Lung microvascular endothelial cell (primary cell): ENCODE measurements at places on chromosomes 6 and 20.
A peak's percentile ranks its signal among the peaks of the same experiment; 100 is the strongest.

- no peak for DNase-seq
Measured at GRCh38 chr20:63652192-63652980, 838 bp downstream of the STMN3 start.

DNA sequence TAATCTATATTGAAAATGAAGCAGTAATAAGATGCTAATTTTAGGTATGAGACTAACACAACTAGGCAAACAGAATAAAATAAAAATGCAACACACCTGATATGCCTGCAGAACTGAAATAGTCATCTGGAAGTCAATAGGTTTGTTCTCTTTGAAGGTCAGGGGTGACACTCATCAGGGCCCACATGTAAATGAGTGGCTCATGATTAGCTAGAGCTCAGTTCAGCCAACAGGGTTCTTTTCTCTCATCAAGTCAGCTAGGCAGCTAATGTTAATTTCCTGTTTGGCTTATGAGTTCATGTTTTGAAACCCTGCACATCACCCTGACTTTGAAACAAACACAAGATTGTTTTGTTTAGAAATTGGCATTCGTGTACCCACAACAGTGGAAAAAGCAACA, 23.8 kb downstream of the SMLR1 start:
- peak; percentile 19 for DNase-seq

GRCh38 chr6:35396991-35397390, 54.6 kb downstream of the PPARD start:
- no peak for DNase-seq

GRCh38 chr6:31776989-31777666, at the start of gene VWA7:
TSS of gene VWA7 (minus strand) at chr6:31777328. CDS start at chr6:31776779, 549 bp downstream.
- peak; percentile 55 for DNase-seq

GRCh38 chr6:151379933-151380847, 11.2 kb downstream of the ZBTB2 start:
- no peak for DNase-seq

DNA sequence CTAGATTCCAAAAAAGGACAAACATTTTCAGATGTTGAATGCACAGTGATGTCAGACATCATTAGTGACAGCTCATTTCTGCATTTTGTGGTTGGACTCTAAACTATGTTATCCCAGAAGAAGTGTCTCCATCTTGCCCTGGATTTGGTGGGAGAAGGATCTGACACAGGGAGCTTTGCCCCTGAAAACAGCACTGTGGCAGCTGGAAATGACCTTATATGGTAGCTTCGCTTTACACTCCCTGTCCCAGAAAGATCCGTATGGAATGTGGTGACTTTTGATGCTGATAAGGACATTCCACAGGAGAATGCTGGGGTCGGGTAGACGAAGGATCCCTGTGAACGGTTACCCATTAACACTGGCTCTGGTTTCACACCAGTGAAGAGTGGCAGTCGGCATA, 87.2 kb upstream of the EDN1 start:
- DNase-seq, result peak; percentile 1

DNA sequence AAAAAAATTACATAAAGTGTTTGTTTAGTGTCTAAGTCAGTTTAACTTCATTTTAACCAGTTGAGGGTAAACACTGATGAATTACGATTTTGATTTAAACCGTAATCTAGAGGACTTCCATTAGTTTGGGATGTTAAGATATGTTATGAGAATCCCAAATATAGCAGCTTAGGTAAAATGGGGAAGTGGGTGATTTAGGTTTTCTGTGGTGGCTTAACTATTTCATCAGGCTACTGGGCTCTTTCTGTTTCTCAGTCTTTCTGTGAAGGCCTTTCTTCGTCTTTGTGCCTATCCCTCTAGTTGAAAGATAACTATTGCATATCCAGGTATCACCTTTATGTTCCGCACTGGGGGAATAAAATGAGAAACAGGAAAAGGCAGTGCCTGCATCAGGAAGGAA, 27.9 kb downstream of the CENPW start:
- DNase-seq, result no peak

DNA sequence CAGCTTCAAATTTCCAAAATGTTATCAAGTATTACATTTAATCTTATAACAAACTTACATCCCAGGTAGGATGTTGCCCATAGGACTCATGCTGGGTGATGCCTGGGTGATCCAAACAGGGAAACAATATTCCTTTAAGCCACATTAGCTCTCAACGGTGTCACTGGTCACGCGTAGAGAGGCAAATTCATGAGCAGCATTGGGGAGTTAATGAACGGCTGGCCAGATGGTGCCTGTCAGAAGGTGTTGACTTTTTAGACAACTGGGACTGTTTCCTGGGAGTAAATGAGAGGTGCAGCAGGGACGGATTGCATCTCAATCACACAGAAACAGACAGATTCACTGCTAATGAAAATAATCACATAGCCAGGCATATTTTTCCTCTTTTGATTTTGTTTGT, 83.3 kb upstream of the ID4 start:
- no peak for DNase-seq

DNA sequence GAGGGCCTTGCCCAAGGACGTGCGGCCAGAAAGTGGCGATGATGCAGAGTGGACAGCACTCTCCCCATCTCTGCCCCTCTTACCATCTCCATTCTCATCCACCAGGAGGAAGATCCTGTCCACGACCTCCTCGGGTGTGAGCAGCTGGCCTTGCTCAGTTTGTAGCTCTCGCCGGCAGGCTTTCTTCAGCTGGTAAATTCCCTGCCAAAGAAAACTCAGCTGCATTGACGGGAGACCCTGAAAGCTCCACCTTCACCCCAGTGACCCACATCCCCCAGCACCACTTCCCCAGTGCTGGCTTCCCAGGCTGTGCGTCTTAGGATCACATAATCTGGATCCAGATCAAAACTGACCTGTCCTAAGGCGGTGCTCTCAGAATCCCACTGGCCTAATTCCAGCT, 9.2 kb downstream of the GUCA1B start:
- no peak for DNase-seq

DNA sequence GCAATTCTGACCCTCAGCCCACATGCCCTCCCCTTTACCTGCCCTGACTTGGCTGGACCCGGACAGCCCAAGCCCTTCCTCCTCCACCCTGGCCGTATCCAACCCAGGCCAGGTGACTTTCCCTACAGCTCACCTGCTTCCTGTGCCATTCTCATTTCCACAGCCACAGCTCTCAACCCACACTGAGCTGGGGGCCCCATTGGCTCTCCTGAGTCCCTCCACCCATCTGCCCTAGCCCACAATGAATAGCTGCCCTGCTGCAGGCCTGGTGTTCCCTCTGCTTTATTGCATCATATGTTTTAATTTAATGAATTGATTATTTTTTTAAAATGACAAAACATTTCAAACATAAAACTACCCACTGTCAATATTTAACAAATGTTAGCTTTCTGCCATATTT, 118.5 kb upstream of the BACH2 start:
- DNase-seq, result no peak

GRCh38 chr20:35225319-35226125, 968 bp upstream of the MMP24 start:
- DNase-seq, result peak; percentile 70

- peak; percentile 20 for DNase-seq
Measured at GRCh38 chr20:49186535-49187329, 1.4 kb downstream of the STAU1 start.

- no peak for DNase-seq
Measured at GRCh38 chr6:89612121-89612520, 26.4 kb downstream of the LYRM2 start.

GRCh38 chr6:71126506-71126905, 162.1 kb upstream of the OGFRL1 start:
- DNase-seq, result no peak

DNA sequence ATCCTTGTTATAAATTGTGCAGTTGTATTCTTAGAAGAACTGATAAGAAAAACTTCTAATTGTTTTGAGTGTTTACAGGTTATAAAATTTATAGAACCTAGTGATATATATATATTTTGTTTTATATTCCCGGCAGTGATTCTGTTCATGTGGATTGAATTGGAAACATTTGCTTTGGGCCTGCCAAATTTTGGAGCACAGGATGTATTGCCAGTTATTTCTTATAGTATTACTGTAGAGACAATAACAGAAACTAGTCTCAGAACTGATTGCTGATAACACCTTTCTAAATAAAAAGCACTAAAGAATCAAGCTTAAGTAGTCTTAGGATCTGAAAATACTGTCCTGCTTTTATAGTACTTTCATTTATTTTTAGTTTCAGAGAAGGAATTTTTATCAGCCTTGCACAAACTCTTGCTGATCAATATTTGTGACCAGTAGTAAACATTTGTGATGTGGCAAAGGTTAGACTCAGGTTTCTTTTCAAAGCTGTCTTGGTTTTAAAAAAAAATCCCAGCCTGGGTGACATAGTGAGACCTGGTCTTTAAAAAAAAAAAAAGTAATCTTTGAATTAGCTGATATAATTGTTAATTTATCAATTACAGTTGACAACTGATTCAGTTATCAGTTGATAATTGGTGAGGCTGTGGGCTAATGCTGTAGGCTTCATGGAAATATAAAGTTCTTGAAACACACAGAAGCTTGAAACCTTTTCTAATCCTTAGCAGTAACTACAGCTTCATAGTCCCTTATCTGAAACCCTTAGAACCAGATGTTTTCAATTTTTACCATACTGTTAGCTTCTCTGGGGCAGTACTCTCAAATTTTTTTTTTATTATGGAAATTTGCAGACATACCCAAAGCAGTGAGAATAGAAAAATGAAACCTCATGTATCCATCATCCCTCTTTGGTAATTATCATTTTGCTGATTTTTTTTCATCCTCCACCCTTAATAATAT, 42.4 kb downstream of the RNGTT start:
- no peak for DNase-seq

DNA sequence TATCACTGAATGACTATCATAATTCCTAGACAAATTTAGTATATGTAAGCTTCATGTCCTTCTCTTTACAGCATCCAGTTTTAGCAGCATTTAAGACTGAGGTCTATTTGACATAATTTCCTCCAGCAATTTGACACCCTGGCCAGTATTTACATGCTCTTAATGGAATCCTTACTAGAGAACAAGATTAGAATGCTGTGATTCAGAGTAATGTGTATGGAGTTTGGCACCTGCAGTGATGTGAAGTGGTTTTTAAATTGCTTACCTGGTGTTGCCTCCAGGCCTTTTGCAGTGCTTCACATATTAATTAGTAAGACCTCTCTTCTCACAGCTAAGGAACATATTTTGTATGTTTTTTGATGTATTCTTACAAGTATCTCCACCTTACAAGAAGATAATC, 9.8 kb downstream of the NKX2-4 start:
- DNase-seq, result no peak

DNA sequence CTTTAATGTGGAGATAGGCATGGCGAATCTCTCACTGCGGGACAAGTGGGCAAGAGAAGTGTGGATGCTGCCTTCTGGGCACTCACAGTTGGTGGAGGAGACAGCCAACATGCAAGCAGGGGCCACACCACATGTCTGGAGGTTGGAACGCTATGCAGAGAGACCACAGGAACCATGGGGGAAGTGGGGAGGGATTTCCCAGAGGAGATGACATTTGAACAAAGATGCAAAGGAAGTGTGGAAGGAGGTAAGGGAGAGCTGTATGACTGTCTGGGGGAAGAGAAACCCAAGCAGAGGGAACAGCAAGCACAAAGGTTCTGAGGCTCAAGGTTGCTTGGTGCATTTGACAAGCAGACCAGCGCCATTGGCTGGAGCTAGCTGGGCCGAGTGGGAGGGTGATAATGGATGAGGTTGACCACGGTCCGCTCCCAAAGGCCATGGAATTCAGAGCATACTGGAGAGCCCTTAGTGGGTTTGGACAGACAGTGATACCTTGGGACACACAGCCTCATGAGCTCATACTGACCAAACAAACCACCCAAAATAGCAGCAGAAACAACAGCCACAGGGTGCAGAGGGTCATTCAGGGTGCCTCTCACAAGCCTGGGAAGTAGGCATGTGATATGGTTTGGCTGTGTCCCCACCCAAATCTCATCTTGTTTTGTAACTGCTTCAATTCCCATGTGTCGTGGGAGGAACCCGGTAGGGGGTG, 7.6 kb upstream of the FAM110A start:
- no peak for DNase-seq

- DNase-seq, result no peak
Measured at GRCh38 chr6:13523826-13524622, 36.6 kb upstream of the GFOD1 start.

DNA sequence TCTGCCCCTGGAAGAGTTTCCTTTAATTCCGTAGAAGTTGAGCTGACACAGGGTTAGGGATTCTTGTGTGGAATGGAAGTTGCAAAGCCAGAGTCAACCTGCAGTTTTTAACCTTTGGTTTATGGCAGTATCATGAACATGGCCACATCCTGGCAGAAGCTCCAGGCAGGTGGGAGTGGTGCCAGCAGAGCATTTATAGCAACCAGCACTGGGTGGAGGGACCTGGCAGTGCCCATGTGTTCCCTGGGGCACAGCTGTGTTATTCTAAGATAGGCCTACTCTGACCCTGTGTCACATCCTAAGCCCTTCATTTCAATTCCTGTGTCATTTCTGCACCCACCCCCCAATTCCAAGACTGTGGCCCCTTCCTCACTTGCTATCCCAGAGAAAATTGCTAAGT, 26.1 kb upstream of the ZNF831 start:
- no peak for DNase-seq

DNA sequence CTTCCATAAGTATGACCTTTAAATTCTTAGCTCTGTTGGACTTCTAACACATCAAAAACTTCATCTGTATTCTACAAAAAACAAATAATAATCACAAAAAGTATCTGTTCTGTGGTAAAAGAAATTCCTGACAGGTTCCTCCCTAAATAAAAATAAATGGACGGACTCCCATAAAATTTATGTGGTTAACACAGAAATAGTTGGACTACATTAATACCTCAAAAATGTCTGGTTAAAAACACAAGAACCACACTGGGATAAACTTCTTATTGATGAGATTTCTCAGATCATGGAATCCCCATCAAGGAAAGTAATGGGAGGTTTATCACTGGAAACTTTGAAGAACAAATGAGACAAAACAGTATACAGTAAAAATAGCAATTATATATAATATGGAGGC, 172.4 kb downstream of the MOXD1 start:
- DNase-seq, result no peak

DNA sequence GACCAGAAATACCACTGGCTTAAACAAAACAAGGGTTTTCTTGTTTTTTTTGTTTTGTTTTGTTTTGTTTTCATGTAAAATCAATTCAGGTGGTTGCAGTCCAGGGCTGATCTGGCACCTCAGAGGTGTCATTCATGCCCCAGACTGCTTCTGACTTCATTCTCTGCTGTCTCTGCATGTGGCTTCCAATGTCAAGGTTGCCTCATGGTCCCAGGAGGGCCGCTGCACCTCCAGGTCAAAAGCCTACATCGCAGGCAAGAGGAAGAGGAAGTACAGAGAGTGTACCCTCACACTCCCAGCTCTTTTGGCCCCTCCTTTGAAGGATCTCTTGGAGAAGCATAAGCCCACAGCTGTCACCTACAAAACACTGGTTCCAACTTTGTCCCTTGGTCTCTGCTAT, 1.4 kb upstream of the BTN3A1 start:
- no peak for DNase-seq

- no peak for DNase-seq
Measured at GRCh38 chr20:19492687-19493336, 265.2 kb upstream of the RIN2 start.
